Daoy (cell line): ENCODE measurements at places on chromosomes 4 and X. TPM values are rescaled to one million over a fixed set of nuclear protein-coding genes. Genes with fewer than 3 reads are reported as not detected.

The NXF2B gene
- total RNA-seq = 1.9 TPM in 1 of 2 replicates, not detected in the other

DNA sequence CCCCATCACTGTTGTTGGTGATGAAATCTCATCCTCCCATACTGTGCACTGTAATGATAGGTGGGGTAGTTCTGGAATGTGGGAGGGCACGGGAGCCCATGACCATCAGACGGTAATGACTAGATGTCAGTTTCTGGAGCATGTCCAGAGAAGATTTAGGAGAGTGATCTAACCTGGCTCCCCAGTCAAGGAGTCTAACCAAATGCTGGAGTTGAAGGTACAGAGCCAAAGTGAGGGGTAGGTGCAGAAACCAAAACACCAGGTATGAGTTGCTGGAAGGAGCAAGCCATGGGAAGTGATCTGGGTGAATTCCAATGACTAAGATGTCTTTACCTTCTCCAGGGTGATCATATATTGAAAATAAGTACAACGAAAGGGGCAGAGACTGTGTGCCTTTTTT lies 296.9 kb downstream of the INPP4B start:
- no peak for DNase-seq

The GLRA3 gene
- total RNA-seq = not detected in 2 replicates

The SPANXA2 gene
- total RNA-seq = 25.7 and 64.6 TPM in 2 replicates

- DNase-seq = no peak
Observed at GRCh38 chrX:29862126-29862677, 353.2 kb upstream of the MAGEB2 start.

DNA sequence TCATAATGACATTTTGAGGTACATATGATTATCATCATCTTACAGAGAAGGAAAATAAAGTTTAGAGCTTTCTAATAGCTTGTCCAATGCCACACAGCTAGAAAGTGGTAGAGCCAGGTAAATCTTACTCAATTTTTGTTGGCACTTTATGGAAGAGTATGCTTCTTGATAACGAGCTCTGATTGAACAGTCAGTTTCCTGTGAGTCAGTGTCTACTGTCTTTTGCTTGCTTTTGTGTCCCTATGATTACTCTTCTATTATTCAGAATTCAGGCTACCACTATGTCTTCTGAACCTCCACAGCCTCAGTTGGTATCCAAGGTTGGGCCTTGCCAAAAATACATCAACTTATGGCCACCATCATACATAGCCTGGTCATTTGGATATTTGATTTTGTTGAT lies 2.6 kb downstream of the FAAH2 start:
- no peak for DNase-seq

The CYP2U1 gene
- total RNA-seq = 2.1 and 2.9 TPM in 2 replicates

- DNase-seq = no peak
Observed at GRCh38 chr4:138658518-138658917, 357.1 kb upstream of the NOCT start.

DNA sequence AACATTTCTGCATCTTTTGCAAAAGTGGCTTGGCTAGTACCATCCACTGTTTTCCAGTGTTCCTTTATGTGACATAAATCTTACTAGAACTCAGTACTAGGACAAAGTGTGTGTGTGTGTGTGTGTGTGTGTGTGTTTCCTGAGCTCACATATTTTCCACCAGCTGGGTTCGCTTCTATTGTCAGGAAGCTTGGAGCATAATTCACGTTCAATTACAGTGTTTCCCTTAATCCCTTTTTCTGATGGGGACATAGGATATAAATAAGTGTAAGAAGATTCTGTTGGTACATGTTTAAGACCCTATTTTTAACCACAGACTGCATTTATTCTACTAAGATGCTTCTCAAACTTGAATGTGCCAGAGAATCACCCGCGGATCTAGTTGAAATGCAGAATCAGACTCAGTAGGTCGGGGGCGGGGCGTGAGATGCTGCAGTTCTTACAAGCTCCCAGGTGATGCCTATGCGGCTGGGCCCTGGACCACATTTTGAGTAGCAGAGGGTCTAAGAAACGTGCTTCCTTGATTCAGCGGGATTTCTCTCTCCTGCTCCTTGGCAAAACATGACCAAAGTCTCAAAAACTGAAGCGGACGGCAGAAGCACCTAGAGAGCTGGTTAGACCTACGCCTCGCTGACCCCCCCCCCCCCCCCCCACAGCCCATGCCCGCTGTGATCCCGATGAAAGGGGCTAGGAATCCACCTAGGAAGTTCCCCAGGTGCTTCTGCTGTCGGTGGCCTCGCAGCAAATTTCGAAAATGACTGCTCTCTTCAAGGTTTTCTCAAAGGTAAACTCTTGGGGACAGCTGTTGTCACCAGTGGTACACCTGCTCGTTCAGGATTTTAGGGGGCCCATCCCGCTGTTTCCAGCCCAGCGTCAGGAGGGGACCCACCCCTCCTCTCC lies 797 bp downstream of the CD99L2 start:
- peak; percentile 12 for DNase-seq

DNA sequence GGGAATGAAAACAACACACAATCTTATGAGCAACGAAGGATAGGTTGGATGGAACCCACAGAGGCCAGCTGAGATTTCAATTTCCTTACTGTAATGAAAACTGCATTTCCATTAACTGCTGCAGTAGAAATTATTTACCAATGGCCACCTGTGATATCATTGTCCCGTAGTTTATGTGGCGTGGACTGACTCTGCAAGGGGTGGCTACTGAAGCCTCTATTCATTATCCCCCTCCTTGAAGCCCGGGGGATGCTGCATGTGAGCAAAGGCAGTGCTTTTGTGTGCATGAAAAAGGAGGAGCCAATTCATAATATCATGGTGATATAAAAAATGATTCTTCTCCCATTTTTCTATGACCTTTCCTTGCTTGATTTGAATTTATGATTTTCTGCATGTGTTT lies 207.8 kb downstream of the PTTG2 start:
- DNase-seq = no peak

The GUCY1B1 gene
- total RNA-seq = 2.6 and 3.1 TPM in 2 replicates

The TRPC5OS gene
- not detected in 2 replicates for total RNA-seq

- DNase-seq = no peak
Observed at GRCh38 chrX:133681897-133682296, 266.6 kb upstream of the GPC4 start.

- DNase-seq = no peak
Observed at GRCh38 chrX:499870-500364, 113.2 kb upstream of the PPP2R3B start.

- no peak for DNase-seq
Observed at GRCh38 chr4:150971901-150972300, 43.2 kb downstream of the LRBA start.

DNA sequence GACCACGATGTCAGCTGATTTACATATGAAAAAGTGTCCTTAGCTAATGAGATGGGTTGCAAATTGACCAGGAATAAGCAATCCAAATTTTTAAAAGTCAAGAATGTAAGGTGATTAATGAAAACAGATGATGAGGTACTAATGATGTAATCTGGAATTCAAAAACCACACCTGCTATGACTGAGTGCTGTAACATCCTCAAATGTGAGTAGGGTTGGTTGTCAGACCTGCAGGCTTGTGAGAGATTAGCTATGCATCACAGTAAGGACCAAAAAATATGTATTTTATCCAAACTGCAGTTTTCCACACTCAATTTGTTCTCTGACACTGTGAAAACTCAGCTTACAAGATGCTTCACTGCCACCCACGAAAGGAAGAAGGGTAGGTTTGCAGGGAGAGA lies 242.5 kb downstream of the OPHN1 start:
- no peak for DNase-seq

The SHROOM3 gene
- 8.2 and 10.2 TPM in 2 replicates for total RNA-seq

DNA sequence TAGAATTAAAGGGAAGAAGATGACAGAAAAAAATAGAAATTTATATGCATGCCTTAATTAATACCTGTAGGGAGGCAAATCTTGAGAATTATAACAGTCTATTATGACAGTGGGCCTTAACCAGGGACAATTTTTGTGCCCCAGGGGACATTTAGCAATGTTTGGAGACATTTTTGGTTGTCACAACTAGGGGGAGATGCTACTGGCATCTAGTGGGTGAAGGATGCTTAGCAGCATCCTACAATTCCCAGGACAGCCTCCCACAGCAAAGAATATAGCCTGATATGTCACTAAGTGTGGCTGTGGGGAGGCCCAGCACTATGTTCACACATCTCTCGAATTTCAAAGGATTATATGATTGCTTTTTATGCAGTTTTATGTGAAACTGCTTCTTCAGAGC lies 10.5 kb downstream of the GPR82 start:
- no peak for DNase-seq

DNA sequence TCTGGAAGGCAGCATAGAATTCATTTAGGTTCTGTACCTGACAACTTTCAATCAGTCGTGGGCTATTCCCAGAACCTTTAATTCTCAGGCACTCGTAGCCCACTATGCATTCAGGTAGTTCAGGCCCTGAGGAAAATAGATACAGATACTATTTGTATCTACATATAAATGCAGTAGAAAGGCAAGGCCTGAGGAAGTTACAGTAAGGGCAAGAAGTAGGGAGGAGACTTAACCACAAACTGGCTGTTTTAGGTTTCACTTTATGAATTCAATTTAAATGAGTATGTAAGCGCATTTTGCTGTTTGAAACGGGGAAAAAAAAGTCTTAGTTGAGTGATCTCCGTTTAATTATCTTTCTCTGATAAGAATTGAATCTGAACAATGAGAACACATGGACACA lies 529.4 kb upstream of the ATOH1 start:
- no peak for DNase-seq

GRCh38 chr4:40311811-40312346 lies 23.3 kb upstream of the CHRNA9 start:
- no peak for DNase-seq

- DNase-seq = no peak
Observed at GRCh38 chr4:55920571-55920970, 28.2 kb upstream of the CEP135 start.

DNA sequence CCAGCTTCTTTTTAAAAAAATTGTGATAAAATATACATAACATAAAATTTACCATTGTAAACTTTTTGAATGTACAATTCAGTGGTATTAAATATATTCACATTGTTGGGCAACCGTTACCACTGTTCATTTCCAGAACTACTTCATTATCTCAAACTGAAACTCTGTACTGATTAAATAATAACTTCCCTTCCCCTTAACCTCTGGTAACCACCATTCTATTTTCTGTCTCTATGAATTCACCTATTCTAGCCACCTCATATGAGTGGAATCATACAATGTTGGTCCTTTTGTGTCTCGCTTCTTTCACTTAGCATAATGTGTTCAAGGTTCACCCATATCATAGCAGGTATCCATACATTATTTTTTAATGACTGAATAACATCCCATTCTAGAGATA lies 8.3 kb downstream of the GPR50 start:
- no peak for DNase-seq

DNA sequence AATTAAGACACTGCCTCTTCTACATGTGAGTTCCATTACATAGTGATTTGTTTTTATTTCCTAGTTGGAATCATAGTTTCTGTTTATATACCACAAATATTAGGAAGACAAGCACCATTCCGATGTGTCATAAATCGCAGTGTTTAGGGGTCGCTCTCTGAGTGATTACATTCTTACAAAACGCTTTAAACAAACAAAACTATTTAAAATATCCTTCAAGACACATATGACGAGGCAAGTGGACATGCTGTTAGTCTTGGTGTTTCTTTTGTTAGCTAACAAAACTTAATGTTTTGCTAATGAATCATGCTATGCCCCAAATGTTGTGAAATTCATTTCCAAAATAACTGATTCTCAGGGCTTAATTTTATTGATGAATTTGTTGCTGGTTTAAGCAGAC lies 1219.3 kb upstream of the PRKX start:
- DNase-seq = no peak

The SORCS2 gene
- 0.91 and 2.0 TPM in 2 replicates for total RNA-seq

The REST gene
- 13.1 and 13.6 TPM in 2 replicates for total RNA-seq

DNA sequence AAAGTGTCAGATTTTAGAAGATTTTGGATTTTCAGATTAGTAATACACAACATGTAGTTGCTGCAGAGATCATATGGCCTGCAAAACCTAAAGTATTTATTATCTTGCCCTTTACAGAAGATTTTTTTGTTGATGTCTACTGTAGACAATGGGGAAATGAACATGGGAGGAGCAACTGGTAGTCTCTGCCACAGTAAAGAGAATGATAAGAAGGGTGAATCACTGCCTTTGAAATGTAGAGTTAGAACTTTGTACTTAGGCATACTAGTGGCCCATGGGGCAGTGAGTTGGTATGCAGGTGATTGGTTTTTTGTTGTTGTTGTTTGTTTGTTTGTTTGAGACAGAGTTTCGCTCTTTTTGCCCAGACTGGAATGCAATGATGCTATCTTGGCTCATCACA lies 50.1 kb downstream of the GAB1 start:
- DNase-seq = no peak

GRCh38 chr4:85595796-85596559 lies 121.0 kb downstream of the ARHGAP24 start:
- DNase-seq = no peak

DNA sequence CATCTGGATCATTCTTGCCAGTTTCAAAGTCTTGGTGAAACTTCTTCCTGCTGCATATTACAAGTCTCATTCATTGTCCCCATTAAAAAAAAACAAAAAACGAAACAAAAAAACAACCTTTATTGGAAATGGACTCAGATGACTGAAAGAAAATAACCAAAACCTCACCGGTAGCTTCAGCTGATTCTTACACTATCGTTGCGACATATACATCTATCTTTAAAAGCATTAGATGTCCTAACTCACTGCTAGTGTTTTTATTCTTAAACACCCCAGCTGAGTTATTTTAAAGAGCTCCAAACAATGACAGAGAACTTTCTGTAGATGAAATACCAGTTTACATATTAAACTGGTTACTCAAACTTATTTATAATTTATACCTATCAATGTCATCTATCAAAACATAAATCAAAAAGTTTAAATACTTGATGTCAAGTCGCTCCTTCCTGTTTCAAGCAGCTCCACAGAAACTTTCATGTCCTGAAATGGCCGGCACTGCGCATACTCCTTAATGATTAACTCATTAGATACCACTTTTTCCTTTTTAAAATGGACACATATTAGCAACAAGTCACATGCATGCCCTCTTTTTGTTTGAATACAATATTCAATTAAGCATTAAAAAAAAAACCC lies 87.2 kb downstream of the HPRT1 start:
- no peak for DNase-seq

- no peak for DNase-seq
Observed at GRCh38 chrX:155544881-155545280, 67.9 kb downstream of the TMLHE start.

The SPP1 gene
- 2.3 and 11.0 TPM in 2 replicates for total RNA-seq

The TMPRSS11B gene
- not detected in 2 replicates for total RNA-seq

The EDA2R gene
- total RNA-seq = 0.40 TPM in 1 of 2 replicates, not detected in the other

DNA sequence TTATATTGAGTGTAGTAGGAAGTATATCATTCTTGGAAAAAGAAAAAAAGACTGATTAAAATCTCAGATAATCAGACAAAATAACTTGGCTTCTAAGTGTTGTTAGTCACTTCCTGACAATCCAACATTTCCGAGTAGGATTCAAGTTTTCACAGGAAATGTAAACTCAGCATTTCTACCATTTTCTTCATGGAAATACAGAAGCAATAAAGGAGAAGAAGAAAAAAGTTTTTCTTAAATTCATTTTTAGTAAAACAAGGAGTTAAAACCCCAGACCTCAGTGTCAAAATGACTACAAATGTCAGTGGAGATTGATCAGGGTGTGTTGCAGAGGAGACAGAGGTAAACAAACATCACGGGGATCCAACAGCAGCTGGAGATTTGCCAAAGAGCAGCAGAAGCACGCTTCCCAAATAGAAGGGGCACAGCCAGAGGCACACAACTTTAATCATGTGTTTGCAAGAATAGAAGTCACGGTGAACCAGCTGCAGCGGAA lies 129.3 kb upstream of the FAM9B start:
- DNase-seq = no peak

The JAKMIP1 gene
- total RNA-seq = 0.40 and 1.3 TPM in 2 replicates

The SULT1E1 gene
- total RNA-seq = 0.33 and 1.3 TPM in 2 replicates

GRCh38 chr4:116755051-116755450 lies 330.3 kb downstream of the TRAM1L1 start:
- DNase-seq = no peak

The CYBB gene
- 0.23 TPM in 1 of 2 replicates, not detected in the other for total RNA-seq

- no peak for DNase-seq
Observed at GRCh38 chrX:137916090-137916746, 350.3 kb downstream of the ZIC3 start.
